Foreskin keratinocyte (primary cell): ENCODE measurements at places on chromosomes 5 and 9. TPM values are rescaled to one million over a fixed set of nuclear protein-coding genes. Genes with fewer than 3 reads are reported as not detected.

- DNase-seq: no peak
Observed at GRCh38 chr9:114518599-114519022, 13.3 kb upstream of the WHRN start.

GRCh38 chr5:6568889-6569288, 64.0 kb downstream of the NSUN2 start:
- DNase-seq: no peak

DNA sequence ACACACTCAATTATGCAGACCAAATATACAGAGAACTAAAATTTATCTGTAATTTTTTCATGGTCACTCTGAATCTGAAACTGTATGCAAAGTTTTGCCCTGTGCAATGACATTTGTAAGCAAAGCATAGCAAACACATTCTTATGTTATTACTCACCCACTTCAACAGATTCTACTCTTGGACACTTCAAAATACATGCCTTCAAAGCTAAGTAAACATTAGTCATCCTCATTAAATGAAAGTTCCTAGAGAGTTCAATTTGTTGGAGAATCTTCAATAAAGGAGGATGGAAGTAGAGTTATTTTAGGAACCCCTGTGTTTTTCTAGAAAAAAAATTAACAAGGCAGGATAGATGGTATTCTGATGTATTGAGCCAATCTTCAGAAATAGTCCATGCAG, 639.7 kb upstream of the C9orf72 start:
- DNase-seq: peak; percentile 80

PTGS1 gene
- 1.1 and 2.7 TPM in 2 replicates for polyA plus RNA-seq
